Hematopoietic multipotent progenitor cell treated with erythropoietin and hydrocortisone succinate and interleukin-3 and kit ligand, for 6 days (in vitro differentiated cells): ENCODE measurements at places on chromosomes 7 and 10.

DNA sequence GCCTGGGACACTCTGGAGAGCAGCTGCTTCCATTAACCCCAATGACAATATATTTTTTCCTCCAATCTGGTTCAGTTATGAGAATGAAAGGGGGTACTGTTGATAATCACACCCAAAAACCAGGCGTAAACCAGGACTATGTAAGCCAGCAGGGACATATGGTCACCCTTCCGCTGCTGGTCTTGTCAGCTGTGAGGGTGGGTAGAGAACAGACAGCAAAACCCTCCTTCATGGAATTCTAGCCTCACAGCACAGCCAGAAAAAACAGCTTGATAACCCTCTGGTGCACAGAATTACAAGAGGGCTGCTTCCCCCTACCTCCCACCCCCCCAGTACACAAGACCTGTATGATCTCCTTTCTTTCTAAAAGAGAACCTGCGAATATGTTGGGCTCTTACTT, 368.8 kb upstream of the ZMIZ1 start:
- DNase-seq: no peak

GRCh38 chr7:35908331-35909216, 107.7 kb downstream of the SEPTIN7 start:
- no peak for DNase-seq

DNA sequence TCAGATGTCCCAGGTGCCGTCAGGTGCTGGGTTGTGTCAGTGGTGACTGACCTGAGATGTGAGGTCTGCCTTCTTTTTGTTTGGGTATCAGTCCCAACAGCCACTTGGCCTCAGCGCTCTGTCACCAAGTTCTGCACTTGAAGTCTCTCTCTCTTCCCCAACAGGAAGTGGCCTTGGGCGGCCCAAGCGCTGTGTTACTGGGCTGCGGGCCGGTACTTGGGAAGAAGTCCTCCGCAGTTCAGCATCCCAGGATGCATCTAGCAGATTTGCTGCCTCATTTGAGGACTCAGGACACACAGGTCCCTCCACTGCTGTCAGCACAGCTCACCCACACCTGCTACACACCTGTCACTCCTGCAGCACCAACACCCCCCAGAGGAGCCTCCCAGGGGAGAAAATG, 40.1 kb downstream of the LYZL2 start:
- peak; percentile 11 for DNase-seq

DNA sequence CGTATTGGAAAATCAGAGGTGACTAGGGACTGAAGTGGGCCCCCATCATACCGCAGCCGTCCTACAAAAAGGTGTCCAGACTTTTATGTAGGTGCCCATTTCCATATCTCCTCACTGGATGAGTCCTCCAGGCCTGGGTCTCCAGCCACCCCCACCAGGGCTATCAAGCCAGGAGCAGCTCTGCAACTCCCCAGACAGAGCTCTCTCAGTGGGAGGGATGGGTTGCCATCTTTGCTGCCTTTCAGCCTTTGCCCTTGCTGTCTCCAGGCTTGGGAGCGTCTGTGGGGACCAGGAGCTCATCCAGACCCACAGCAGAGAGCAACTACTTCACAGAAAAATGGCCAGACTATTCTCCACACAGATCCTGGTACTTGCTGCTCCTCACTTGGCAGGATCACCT, 802.7 kb upstream of the IGFBP3 start:
- no peak for DNase-seq

DNA sequence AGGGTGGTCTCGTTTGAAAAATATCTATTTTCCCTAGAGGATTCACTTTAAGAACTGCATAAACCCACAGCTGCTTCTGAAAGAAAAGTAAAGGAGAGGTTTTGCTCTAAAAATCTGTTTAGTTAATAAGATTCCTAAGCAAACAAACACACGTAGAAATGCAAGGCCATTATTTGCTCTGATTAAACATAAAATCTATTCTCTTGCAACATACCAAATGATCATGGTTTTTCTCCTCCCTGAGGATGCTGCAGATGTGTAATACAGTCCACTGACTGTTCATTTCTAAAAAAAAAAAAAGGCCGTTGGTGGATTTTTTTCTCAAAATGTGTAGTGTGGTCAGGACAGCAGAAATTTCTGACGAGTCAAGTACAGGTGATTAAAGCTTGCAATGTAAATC, 98.6 kb downstream of the BUB3 start:
- DNase-seq: no peak

DNA sequence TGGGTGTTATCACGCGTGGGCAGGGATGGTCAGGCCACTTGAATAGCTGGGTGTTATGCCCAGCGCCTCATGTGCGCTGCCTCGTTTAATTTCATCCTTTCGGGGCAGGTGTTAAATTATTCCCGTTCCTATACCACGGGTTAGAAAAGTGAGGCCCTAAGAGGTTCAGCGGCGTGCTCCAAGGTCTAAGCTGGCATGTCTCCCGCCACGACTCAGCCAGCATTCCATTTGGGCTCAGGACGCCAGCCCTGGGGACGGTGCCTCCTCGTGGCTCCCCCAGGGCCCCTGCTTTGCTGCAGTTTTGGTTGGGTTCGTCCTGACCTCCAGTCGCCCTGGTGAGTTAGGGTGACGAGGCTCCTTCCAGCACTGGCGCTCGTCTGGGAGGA, 124.5 kb downstream of the TRRAP start:
- DNase-seq: no peak
